ENCODE measurements at places on chromosomes 5 and 9.

DNA sequence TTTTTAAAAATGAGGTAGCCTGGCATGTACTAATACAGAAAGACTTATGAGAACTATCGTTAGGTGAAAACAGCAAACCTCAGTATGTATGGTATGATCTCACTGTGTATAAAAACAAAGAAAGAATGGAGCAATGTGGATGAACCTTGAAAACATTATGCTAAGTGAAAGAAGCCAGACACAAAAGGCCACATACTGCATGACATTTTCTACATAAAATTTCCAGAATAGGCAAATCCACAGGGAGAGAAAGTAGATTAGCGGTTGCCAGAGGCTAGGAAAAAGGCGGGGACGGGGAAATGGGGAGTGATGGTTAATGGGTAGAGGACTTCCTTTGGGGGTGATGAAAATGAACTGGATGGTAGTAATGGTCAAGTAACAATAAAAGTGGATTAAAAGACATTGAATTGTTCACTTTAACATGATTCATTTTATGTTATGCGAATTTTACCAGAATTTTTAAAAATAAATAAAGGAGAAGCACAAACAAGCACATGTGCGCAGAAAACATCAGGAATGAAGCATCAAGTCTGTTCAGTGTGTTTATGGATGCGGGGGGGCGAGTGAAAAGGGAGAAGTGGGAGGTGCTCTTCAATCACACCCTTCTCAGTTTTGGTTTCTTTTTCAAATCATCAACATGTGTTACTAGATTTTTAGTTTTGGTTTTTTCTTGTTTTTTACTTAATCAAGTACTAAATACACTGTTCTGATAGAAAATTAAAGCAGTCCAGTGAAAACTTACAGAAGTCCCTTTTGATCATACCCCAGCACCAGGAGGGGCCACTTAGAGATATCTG lies 16.3 kb downstream of the ROR2 start:
- DNase-seq = no peak

- no peak for DNase-seq
Measured at GRCh38 chr5:88287846-88288527, 19.3 kb upstream of the TMEM161B start.

DNA sequence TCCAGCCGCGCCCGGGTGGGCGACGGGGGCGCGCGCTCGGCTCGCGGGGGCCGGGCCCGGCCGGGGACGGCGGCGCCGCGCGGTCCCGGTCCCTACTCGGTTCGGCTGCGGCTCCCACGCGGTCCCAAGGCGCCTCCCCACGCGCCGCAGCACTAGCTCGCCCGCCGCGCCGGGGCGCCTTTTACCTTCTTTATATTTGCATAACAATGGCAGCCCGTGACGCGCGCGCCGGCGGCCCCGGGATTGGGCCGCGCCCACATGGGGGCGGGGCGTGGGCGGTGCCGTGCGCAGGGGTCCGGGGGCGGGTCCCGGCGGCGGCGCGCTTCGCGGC lies at the start of gene NRARP:
Gene NRARP (minus strand): TSS at position 154 of the 331 bp plus-strand sequence. CDS start 343 bp downstream, outside the sequence.
- DNase-seq = peak; percentile 56

- DNase-seq = peak; percentile 84
Measured at GRCh38 chr5:14250084-14250695, 107.0 kb downstream of the TRIO start.
